ENCODE measurements at places on chromosomes 2 and 18. TPM values are rescaled to one million over a fixed set of nuclear protein-coding genes. Genes with fewer than 3 reads are reported as not detected.
A peak's percentile ranks its signal among the peaks of the same experiment; 100 is the strongest.

TTN gene
- 1.7 TPM for total RNA-seq

ERFE gene
- total RNA-seq: not detected

- DNase-seq: no peak
Measured at GRCh38 chr18:47120428-47120827, 29.9 kb downstream of the HDHD2 start.

DNA sequence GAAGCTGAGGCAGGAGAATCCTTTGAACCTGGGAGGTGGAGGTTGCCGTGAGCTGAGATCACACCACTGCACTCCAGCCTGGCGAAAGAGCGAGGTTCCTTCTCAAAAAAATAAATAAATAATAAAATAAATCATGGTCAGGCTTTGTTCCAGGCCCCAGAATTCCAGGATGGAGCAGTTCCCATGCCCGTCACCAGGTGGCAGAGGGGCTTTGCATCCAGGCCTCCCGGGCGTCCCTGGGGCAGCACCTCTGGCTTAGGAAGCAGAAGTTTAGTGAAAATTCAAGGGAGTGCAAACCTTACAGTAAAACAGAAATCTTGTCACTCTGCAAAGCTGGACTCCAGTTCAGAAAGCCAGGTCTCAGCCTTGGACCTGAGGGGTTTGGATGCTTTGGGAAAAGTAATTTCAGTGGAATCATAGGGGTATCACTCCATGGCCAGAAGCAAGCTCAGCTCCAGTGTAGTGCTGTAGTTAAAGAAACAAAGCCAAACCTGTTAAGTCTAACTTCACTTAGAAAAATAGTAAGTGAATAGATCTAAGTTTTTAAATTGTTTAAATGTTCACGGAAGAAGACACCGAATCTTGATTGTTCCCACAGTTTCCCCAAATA lies 512.7 kb downstream of the CMPK2 start:
- DNase-seq: no peak

- DNase-seq: no peak
Measured at GRCh38 chr2:3637692-3638455, 20.1 kb upstream of the ALLC start.

- no peak for DNase-seq
Measured at GRCh38 chr2:130910931-130911330, 74.2 kb downstream of the ARHGEF4 start.

GRCh38 chr2:156455361-156455975 lies 19.3 kb downstream of the GPD2 start:
- no peak for DNase-seq

ANKRD53 gene
- not detected for total RNA-seq

DNA sequence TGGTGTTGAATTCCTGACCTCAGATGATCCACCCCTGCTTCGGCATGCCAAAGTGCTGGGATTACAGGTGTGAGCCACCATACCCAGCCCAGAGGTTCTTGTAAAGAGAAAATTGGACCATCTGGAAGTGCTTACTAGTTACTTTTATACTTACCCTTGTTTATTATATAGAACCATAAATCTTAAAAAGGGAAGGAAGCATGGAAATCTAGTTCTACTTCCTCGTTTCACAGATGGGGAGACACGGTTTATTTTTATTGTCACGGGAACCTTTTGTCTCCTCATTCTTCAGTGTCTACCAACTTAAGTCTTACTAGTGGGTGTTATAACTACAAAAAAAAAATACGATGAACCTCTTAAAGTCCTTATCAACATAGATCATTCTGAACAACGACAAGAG lies 45.8 kb upstream of the PDK1 start:
- no peak for DNase-seq

SLC9A4 gene
- total RNA-seq: not detected

DNA sequence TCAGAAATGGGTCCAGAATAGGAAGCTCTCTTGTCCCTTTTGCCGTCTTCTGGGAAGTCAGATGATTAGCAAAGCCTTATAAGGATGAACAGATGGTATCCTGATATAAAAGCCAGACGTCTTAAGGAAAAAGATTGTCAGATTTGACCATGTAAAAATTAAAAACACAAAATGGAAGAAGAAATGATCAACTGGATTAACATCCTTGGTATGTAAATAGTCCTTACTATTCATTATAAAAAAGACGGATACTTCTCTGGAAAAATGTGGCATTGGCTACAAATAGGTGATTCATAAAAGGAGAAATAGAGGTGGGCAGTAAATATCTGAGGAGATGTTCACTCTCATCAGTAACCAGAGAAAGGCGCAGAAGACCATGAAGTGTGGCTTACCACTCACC lies 33.7 kb upstream of the SCLY start:
- no peak for DNase-seq

- DNase-seq: no peak
Measured at GRCh38 chr18:74399091-74399887, 57.8 kb downstream of the DIPK1C start.

- peak; percentile 19 for DNase-seq
Measured at GRCh38 chr2:108534584-108535356, 500 bp downstream of the LIMS1 start.

GRCh38 chr2:152037743-152038435 lies 61.0 kb downstream of the CACNB4 start:
- DNase-seq: no peak

DNA sequence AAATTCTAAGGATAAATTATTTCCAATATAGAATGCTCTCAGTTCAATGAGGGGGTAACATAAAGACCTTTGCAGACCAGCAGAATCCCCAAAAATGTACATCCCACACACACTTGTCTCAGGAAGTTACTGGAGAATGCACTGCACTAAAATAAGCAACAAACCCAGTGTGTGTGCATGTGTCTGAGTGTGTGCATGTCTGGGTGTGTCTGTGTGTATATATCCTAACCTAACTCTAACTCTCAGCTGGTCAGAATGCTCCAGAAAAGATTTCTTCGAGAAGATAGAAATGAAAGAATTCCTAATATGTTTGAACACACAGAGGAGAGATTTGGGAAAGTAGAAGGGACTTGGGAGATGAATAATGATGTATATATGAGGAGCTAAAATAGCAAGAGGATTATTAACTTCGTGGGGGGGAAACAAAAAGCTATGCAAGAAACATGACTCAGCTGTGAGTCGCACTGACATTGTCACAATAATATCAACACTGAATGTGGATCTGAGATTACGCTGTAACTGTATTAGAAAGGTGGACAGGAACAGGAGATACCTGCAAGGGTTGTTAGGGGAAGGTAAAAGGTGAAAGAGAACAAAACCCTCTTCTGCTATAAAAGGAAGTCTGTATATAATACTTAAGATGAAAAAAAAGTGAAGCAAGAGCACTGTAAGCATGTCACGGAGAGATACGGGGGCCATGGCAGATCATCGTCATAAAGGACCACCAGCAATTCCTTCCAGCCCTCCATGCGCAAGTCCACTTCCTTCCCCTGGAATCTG lies 11.1 kb downstream of the COLEC12 start:
- DNase-seq: no peak

- DNase-seq: no peak
Measured at GRCh38 chr18:79911344-79912270, 39.8 kb downstream of the SLC66A2 start.

GRCh38 chr2:37585982-37586621 lies 85.3 kb downstream of the CDC42EP3 start:
- peak; percentile 62 for DNase-seq

- DNase-seq: no peak
Measured at GRCh38 chr2:24007693-24008092, 2.2 kb upstream of the MFSD2B start.

DNA sequence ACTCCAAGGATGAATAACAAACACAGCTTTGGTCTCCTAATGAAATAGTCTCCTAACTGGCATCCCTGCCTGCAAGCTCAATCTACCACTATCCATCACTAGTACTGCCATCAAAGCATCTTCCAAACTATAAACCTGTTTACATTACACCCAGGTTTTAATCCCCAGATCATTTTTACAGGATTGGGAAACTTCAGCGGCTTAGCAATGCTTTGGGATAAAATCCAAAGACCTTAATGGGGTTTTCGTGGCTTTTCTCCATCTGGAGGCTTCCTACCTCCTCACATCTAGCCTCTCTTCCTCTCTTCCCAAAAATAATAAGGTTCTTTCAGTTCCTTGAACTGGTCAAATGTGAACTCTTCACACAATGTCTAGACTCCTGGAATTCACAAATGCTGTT lies 92.2 kb upstream of the SETBP1 start:
- DNase-seq: no peak

GRCh38 chr18:44392933-44393332 lies 287.8 kb upstream of the SETBP1 start:
- DNase-seq: no peak

IL36A gene
- total RNA-seq: not detected

- no peak for DNase-seq
Measured at GRCh38 chr2:239566995-239567568, 166.3 kb upstream of the HDAC4 start.

DNA sequence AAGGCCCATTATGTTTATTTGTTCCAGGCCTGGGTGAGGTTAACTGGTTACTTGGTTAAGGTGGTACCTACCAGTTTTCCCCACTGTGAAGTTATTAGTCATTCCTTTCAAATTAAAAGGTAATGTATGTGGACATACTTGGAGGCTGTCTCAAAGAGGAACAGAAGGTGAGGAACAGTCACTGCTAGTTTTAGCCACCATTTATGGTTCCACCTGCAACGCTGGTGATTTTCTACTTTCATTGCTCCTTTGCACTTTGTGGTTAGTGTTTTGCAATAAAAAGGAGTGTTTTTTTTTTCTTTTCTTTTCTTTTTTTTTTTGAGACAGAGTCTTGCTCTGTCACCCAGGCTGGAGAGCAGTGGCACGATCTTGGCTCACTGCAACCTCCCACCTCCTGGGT lies 6.1 kb upstream of the ST6GAL2 start:
- no peak for DNase-seq

DNA sequence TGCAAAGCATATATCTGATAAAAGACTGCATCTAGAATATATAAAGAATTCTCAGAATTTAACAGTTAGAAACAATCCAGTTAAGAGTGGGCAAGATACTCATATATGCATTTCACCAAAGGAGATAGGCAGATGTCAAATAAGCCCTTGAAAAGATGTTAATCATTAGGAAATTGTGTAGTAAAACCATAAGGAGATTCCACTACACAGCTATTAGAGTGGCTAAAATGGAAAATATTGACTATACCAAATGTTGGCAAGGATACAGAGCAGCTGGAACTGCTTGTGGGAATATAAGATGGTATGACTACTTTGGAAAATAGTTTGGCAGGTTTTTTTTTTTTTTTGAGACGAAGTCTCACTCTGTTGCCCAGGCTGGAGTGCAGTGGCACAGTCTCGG lies 59.5 kb downstream of the CAB39 start:
- DNase-seq: no peak

CD8B2 gene
- 0.54 TPM for total RNA-seq

CYB5A gene
- 40.5 TPM for total RNA-seq

STK39 gene
- 32.6 TPM for total RNA-seq

DNA sequence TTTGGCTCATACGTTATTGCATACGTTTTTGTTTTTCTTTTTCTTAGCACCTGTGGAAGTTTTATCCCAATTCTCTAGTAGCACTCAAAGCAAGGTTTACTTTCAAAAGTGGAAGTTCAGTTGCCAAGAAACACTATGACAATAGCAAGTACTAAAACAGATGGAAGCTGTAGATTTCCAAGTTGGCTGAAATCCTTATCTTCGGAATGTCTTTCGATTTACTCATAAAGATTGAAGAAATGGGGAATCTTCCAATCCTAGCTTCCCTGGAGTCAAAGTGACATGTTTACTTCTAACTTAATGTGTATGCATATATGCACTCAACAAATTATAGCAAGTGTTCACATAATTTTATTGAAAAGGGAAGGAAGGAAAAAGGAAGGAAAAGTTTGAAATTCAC lies 307.4 kb downstream of the CTNNA2 start:
- no peak for DNase-seq

HMSD gene
- 19.7 TPM for total RNA-seq

GRCh38 chr2:99918389-99918788 lies 224.0 kb downstream of the AFF3 start:
- DNase-seq: no peak

- no peak for DNase-seq
Measured at GRCh38 chr2:213119061-213119809, 32.2 kb downstream of the IKZF2 start.

TP53I3 gene
- total RNA-seq: 0.96 TPM

- DNase-seq: no peak
Measured at GRCh38 chr2:204289066-204289465, 256.2 kb upstream of the PARD3B start.

ARHGEF33 gene
- total RNA-seq: 0.36 TPM

DNA sequence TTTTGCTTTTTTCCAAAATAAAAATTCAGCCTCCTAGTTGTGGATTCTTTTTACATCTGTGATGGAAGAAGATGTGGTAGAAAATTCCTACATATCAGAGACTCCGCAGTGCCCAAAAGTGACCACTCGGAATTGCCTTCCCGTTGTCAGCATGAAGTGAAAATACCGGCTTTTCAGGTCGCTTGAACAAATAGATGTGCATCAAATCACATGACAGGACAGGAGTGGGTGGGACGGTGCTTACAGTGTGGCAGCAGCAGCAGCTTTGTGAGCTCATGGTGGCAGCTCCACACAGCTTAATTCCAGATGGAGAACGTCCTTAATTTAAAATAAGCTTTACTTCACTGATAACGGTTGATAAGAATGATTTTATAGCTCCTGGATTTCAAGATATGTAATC lies 20.3 kb downstream of the SALL3 start:
- no peak for DNase-seq

DNA sequence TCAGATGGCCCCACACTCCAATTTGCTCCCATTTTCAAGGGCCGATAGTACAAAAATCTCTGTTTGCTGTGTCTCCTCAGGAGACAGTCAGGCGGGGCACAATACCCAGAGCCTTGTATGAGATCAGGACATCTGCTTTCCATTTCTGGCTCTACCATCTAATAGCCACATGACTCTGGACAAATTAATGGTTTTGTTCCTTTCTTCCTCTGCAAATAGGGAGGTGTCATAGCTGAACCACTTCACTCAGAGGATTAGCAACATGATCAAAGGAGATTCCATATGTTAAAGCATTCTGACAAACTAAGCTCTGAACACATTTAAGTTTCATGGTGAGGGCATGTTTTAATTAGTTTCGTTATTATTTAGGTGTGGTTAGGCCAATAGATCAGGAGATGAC lies 602.1 kb upstream of the SYT4 start:
- no peak for DNase-seq

GRCh38 chr18:58580623-58581022 lies 48.3 kb downstream of the ALPK2 start:
- no peak for DNase-seq

DNA sequence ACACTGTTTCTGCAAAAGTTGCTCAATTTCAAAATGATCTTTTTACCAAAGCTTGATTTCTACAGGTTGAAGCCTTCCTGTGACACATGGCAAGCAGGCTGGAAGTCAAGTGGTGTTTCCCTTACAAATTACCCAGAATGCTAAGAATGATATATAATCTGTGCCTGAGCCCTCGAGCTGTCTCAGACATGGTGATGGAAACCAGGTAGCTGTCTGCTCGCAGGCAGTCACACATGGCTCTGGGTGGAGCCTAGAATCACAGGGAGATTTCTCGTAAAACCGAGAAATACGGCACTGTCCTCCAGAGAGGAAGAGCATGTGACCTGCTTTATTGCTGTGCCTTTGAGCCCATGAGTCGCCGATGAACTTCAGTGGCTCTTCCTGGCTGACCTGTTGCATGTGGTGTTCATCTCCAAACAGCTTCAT lies 392.9 kb downstream of the ZNF521 start:
- DNase-seq: no peak

Measured in activated T-helper 1 cell treated with anti-CD3 and anti-CD28 coated beads, Interleukin-12 subunit alpha, Interleukin-12 subunit beta, Interleukin-2, Interleukin-4 antibody, amounts not matched to agents 30 ng/mL and 10 ng/mL and 1 ng/mL, durations not matched to agents 14 hours and 24 hours and 36 hours (primary cell).